H9 (cell line): ENCODE measurements at places on chromosomes 4 and X. TPM values are rescaled to one million over a fixed set of nuclear protein-coding genes. Genes with fewer than 3 reads are reported as not detected.

The PAGE2 gene
- not detected in 2 replicates for total RNA-seq

The WDR44 gene
- 27.7 and 29.6 TPM in 2 replicates for total RNA-seq

DNA sequence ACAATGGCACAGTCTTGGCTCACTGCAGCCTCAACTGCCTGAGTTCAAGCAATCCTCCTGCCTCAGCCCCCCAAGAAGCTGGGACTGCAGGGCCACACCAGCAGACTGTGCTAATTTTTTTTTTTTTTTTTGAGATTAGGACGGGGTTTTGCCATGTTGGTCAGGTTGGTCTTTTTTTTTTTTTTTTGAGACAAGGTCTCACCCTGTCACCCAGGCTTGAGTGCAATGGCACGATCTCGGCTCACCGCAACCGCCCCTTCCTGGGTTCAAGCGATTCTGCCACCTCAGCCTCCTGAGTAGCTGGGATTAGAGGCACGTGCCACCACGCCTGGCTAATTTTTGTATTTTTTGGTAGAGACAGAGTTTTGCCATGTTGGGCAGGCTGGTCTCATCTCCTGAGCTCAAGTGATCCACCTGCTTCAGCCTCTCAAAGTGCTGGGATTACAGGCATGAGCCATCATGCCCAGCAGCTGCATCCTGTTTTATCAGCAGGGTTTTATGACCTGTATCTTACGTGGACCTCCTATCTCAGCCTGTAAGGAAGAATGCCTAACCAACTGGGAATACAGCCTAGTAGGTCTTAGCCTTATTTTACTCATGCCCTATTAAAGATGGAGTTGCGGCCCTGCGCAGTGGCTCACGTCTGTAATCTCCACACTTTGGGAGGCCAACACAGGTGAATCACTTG lies 13.2 kb upstream of the MRPL1 start:
- no peak for DNase-seq

- DNase-seq: no peak
These were observed 59.4 kb upstream of the RBPJ start for GRCh38 chr4:26261405-26261804.

- DNase-seq: no peak
These were observed 986 bp downstream of the HDAC6 start for GRCh38 chrX:48802905-48803200.
